Esophagus mucosa (tissue), 1 donor: ENCODE measurements at places on chromosomes 2 and 18.

- ATAC-seq = no peak
These were observed 66.7 kb upstream of the TEX51 start for GRCh38 chr2:126832014-126832413.

DNA sequence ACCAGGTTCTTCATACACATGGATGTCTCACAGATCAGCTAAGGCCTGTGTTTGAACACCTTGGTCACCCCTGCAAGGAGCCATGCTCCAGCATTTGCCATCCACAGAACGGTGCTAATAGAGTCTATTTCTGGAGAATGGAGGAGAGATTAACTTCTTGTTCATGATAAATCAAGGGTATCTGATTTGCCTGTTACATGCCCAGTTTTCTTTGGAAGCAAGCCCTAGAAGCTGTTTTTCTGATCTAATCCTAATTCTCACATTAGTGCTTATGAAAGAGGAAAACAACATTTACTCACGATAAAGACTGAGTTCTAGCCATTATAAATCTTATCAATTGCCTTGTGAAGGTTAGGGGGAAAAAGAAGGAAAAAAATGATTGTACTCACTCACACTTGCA, 119.6 kb upstream of the DTNA start:
- ATAC-seq = no peak

DNA sequence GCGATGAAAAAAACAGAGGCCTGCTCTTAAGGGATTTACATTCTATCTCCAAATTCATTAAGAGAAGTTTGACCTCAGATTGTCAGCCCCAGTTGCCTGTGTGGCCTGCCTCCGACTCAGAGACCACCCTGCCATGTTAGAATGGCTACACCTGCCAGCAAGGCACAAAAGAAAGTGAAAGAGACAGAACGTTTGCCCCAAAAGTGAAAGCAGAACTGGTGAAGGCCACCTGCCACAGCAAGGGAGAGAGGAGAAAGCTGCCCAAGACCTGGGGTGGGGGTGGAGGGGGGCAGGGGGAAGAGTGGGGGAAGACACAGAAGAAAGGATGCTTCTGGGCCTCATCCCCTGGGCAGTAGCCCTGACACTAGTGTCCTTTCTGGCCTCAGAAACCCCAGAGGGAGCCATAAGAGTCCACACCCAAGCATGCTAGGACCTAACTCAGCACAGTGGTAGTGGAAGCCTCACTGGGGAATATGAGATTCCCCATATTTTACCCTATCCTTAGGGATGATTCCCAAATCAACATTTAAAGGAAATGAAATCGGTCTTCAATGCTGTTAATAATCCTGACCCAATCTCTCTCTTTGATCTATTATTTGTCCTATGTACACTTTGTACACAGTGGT, 389.7 kb downstream of the TXNL1 start:
- peak; percentile 13 for ATAC-seq

- ATAC-seq = no peak
These were observed 34.9 kb downstream of the IMMT start for GRCh38 chr2:86160156-86160952.

- ATAC-seq = no peak
These were observed 350.0 kb downstream of the AKAIN1 start for GRCh38 chr18:4847056-4847455.

- ATAC-seq = peak; percentile 51
These were observed 54.1 kb upstream of the MEX3C start for GRCh38 chr18:51251625-51252024.

- no peak for ATAC-seq
These were observed 90.4 kb downstream of the SLC8A1 start for GRCh38 chr2:40361478-40361877.

- no peak for ATAC-seq
These were observed 153.5 kb downstream of the SLC39A10 start for GRCh38 chr2:195810340-195811098.

- no peak for ATAC-seq
These were observed 40.7 kb upstream of the NEMP2 start for GRCh38 chr2:190575263-190575662.

DNA sequence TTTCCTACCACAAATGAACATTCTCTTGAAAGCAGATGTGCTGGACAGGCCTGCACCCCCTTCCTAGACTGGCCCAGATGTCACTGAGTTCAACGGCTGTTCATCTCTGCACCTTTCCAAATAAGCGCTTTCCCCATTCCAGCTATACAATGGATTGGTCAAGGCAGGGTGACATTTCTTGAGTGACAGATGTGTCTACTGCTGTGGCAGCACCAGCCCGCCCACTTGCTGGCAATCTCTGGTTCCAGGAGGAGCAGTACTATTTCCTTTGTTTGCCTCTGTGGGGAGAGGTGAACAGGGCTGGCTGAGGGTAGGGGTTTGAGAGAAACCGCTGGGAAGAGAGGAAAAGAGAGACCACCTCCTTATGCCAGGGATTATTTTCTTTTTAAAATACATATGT, 269.5 kb upstream of the POU3F3 start:
- ATAC-seq = no peak

- no peak for ATAC-seq
These were observed 395.4 kb downstream of the EPHA4 start for GRCh38 chr2:221176667-221177066.

- no peak for ATAC-seq
These were observed 50.6 kb downstream of the STAT4 start for GRCh38 chr2:191100216-191100615.

DNA sequence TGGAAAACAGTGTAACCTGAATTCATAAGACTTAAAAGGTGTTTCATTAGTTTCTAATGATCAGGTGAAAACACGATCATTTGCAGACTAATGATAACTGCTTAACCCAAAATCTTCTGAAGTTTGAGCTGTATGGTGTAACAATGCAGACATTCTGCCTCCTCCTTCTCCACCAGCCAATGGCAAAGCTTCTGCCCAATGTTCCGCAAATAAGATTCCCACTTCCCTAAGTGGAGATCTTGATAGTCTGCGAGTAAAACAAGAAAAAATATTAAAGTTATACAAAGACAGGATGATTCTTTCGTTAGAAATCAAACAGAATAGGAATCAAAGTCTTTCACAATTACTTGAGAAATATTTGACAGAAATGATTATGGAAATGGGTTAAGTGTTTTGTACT, 8.1 kb downstream of the C2orf42 start:
- no peak for ATAC-seq

DNA sequence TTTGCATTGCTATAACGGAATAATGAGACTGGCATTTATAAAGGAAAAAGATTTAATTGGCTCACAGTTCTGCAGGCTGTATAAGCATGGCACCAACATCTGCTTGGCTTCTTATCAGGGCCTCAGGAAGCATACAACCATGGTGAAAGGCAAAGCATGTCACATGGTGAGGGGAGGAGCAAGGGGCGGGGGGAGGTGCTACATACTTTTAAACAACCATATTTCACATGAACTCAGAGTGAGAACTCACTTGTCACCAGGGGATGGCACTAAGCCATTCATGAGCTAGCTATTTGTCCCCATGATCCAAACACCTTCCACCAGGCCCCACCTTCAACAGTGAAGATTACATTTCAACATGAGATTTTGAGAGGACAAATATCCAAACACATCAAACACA, 188.7 kb downstream of the MBD5 start:
- no peak for ATAC-seq

DNA sequence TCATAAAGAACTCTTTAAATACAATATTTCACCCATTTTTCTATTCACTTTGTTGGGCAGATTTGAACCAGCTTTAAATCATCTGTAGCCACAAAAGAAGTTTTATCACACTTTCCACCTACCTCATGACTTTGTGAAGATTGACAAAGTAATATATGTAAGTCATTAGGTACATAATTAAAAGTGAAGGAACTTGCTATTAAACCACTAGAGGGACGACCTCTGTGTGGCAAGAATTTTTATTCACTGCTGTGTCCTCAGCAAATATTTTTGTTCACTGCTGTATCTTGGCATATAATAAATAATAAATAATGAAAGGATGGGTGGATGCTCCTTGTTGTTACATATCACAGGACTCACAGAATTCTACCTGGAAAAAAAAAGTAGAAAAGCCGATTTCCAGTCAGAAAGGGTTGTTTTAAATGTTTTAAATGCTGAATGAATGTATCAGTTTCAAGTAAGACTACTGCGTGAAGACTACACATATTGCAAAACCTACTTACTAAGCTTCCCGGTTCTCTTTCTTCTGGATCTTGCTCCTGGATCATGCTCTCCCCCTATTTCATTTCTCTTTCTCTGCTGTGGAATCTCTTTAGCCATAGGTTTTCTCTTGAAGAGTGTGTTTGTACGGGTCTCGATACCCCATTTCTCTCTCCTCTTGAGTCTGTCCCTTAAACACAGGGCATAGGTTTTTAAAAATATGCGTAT, 44.8 kb downstream of the KCMF1 start:
- ATAC-seq = no peak

DNA sequence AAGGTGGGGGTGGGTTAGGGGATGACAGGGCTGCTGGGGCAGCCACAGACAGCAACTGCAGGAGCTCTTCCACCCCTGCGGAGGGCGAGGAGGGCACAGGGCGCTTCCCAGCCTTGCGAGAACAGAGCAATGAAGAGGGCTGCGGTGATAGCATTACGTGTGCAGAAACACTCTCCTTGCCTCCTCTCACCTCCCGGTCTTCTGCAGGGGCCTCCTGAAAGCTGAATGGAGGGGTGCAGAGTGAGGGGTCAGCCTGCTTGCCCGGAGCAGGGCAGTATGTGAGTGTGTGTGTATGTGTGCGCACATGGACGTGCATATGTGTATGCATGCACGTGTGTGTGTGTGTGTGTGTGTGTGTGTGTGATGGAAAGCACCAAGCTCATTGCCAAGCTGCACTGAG, 29.5 kb upstream of the IL1R2 start:
- ATAC-seq = peak; percentile 30

- no peak for ATAC-seq
These were observed 153.8 kb upstream of the SETBP1 start for GRCh38 chr18:44526705-44527415.

DNA sequence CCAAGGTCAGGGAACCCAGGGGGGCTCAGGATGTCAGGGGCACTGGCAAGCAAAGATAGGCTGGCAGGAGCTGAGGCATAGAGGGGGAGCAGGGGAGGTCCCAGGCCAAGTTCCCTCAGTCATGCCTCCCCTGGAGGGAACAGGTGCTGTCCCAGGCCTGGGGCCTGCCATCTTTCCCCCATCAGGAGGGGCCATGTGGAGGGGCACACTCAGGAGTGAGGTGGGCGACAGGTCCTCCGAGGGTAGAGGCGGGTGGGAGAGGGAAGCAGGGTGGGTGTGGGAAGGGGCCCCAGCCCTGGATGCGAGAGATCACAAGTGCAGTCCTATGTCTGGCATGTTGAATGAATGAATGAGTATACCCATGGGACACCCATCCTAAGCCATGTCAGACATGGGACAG, 127.7 kb upstream of the GLI2 start:
- no peak for ATAC-seq

- no peak for ATAC-seq
These were observed 165.2 kb upstream of the DOCK10 start for GRCh38 chr2:225207471-225207870.

- ATAC-seq = no peak
These were observed 1675.9 kb upstream of the CELF4 start for GRCh38 chr18:39241534-39241933.

GRCh38 chr2:216119146-216119545, 10.0 kb downstream of the XRCC5 start:
- no peak for ATAC-seq

- no peak for ATAC-seq
These were observed 142.3 kb upstream of the NRP2 start for GRCh38 chr2:205540036-205540435.

DNA sequence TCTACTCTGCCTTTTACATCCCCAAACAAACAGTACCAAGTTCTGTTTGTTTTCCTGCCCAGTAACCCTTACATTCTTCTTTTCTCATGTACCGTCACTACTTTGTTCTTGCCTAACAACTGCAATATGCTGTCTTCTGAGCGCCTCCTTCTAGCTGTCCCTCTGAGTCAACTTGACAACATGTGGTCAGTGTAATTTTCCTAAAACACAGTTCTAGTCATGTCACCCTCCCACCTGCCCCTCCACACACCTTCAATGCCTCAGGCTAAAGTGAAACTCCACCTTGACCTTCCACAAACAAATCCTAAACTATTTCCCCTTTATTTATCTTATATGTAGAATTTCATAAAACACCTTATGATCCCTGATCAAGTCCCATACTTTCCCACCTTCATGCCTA, 124.6 kb upstream of the CD302 start:
- no peak for ATAC-seq
